Right renal cortex interstitium (tissue), 3 donors: ENCODE measurements at places on chromosomes 4 and X.

- no peak for DNase-seq
Observed at GRCh38 chr4:125125276-125125675, 189.5 kb upstream of the FAT4 start.

DNA sequence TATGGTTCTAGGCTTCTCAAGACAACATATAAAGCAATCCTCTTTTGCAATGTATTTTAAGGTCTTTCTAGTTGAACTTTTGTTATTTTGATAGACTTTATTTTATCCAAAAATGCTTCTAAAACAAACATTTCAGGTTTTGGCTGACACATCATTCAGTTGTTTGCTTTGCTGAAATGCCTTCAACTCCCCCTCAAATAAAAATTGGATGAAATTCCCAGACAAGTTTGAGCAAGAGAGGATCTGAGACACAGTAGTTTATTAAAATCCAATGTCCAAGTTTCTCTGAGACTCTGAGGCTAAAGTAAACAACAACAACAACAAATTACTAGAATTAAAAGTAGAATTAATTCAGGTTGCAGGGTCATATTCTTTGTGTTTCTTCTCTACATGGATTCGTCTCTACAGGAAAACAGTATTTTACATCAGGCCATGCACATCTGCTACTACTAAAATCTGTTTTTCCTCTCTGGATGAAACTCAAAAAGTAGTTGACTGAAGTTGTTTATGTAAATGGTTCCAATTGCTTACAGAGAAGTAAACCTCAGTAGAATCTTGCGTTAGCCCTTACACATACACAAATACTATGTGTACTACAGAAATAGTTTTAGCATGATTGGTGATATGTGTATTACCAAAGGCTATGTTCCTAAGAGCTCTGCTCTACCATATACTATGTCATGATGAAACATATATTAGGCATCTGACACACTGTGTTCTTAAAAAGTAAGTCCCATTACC lies 64.9 kb downstream of the PRSS12 start:
- DNase-seq: no peak

- DNase-seq: no peak
Observed at GRCh38 chr4:17288151-17288550, 223.7 kb downstream of the QDPR start.

GRCh38 chrX:138745196-138745595 lies 33.7 kb upstream of the FGF13 start:
- DNase-seq: no peak

- DNase-seq: no peak
Observed at GRCh38 chr4:83248486-83248885, 36.1 kb downstream of the COQ2 start.
